ENCODE measurements at places on chromosomes 5 and 9.

DNA sequence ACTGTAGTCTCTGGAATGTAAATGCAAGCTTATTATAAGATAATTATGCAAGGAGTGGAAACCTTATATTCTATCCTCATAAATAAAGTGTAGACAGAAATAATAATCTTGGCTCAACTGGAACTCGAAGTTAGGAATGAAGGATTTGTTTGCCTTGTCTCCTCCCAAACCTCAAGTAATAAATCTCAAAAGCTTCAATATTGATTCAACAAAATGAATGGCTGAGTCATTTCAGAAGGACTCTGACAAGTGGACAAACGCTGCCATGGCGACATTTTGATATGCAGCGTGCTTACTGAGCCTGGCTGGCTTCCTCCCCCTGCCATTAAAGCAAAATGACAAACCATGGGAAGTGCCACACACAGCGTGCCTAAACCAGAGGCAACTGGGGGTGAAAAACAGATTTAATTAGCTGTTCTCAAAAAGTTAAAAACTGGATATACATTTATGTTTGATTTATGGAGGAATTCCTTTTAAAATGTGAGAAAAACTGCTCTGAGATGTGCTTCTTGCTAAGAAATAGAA lies 10.5 kb upstream of the ADGRV1 start:
- DNase-seq, result no peak

GRCh38 chr5:25190521-25191000 lies 545.8 kb upstream of the CDH10 start:
- no peak for DNase-seq

- DNase-seq, result no peak
These were observed 27.6 kb upstream of the ENTREP1 start for GRCh38 chr9:69297300-69297980.

DNA sequence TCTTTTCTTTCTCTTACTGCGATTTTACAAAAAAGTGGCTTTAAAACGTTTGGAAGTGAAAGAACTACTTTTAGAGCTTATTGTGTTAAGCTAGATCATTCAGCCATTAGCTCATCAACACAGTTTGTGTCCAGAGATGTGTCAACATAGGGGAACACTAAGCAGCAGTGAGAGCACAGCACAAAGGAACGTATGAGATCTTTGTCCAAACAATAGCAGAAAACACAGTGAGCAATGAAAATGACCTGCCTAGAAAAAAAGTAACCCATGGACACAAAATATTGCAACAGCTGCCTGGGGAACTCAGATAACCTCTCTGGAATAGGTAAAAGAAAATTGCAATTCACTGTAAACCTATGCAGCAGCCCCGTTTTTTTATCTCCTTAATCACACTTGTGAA lies 372.5 kb downstream of the ARHGEF28 start:
- no peak for DNase-seq

DNA sequence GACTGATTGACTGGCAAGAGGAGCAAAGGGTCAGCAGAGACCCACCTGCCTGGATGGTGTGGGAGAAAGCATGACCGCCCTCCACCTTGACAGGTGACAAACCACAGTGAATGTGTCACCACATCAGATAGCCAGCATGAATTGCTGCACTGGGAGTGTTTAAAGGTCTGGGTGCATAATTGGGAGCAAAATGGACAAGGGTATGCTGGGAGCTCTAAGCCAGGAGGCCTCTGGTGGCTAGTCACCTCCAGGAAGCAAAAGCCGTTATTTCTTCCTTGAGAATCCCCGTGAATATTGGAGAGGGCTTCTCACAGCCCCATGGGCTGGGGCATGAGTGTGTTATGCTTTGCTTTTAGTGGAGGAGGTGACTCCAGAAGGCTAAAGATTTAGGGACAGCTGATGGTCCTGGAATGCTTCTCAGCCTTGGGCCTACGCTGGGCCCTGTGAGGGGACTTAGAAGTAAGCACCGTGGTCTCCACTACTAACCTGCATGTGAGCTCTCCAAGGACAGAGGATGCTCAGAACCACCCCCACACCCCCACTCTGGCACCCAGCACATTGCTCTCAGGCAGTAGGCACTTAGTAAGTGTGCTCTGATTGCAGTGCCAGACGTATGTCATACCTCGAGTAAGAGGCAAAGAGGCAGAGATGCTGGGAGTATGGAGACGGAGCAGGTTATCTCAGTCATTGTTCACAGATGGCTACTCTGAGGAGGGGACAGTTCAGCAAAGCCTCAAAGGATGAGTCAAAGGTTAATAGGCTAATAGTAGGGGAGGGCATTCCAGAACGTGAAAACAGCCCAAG lies 9.1 kb upstream of the IRF1 start:
- no peak for DNase-seq

GRCh38 chr5:172705576-172706084 lies 64.6 kb downstream of the NEURL1B start:
- no peak for DNase-seq

DNA sequence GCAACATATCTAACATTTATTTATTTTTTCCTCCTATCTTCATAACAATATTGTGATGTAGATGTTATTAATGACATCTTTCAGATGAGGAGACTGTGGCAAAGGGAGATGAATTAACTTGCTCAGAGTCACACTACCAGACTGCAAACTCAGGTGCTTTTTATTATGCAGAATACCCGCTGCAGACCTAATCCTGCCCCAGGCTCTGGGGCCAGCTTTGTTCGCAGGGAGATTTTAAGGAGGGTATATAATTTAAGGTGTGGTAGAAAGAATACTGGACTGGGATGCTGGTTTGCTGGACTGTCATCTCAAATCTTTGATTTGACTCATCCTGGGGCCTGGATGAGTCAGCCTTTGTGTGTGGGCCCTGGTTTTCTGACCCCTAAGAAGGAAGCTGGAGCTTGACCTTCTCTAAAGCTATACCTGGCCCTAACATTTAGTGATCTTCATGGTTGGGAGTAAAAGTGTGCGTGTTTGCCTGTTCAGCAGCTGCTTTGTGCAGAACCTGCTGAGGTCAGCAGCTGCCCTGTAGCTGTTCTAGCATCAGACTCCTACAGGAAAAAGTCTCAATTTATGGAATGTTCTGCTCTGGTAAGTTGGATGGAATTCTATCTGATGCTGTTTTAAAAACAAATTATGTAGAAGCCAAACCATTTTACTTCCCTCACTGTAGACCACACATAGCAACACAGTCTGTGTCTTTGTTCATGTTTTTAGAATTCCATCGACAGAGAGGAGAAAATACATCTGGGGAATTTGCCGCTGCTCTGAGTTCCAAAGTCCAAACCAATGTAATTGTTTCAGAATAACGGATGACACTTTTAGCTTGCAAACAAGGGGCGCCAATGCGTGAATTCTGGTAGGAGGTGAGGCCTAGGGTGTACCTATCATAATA lies 4.5 kb downstream of the SLC36A1 start:
- no peak for DNase-seq

DNA sequence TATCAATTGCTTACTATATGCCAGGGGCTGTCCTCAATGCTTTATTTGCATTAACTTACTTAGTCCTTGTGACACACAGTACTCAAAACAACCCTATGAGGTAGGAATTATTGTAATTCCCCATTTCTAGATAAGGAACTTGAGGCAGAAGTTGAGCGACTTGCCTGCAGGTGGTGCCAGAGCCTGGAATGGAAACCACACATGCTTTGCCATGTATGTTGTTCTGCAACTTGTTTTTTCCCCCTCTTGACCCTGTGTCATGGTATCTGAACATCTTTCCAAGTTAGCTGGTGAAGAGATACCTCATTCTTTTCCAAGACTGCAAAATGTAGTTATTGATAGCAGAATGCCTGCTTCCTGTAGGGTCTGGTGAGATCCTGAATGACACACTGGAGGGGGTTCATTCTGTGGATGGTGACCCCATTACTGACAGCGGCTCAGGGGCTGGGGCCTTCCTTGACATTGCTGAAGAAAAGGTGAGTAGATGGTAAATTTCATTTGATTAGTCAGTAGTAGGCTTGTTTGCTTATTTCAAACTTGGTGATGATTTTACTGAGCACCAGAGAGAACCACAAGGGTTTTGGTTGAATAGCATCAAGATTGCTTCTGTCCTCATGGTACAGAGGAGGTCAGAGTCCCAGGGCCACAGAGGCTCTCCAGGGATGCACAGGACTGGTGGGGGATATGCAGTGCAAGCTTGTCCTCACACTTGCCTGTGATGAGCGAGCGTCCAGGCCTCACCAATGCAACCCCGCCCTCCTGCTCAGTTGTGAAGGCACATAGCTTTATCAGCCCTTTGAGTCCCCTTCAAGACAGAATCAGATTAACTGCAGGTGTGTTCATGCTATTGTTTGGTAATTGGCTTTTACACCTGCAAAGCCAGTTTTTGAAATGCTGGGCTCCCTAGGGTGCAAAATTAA lies 57.0 kb downstream of the COL15A1 start:
- peak; percentile 47 for DNase-seq

DNA sequence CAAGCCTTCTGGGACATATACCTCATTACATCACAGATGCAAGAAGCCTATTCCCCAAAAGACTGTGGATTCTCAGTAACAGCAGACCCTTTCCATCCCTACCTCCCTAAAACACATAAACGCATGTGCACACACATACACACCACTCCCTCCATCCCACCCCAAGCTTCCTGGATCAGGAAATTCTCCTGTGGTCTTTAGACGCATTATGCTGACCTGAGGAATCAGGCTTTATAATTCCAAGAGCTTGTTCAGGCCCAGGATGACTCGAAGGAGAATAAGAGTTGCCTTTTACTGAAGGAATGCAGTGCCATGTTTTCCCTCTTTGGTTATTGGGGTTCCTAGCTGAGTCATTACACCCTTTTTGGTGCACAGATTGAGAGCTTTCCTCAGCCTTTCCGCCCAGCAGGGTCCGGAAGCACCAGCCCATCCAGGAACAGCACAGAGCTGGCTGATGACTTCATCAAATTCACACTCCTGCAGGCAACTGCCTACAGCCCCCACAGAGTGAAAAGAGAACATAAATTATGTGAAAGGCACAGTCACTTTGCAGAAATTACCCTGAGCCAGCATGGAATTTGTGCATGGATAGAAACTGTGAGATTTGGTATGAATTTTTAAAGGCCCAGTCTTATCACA lies 385.0 kb upstream of the TRPC7 start:
- DNase-seq, result no peak

DNA sequence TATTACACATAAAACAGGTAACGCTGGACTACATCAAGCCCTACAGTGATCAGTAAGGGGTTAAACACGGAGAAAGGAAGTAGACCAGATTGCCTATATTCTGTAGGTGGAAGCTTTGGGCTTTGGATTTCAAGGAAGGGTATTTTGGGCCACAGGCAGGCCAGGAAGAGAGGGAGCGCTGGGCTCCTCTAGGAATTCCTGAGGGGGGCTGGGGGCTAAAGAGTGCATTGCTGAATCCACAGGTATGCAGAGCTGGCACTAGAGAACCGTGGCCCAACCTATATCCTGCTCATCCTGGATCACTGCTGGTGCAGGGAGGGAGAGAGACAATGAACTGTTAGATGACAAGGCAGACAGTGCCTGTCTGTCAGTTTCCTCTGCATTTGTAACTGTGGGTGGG lies 367.1 kb downstream of the CSNK1G3 start:
- no peak for DNase-seq

DNA sequence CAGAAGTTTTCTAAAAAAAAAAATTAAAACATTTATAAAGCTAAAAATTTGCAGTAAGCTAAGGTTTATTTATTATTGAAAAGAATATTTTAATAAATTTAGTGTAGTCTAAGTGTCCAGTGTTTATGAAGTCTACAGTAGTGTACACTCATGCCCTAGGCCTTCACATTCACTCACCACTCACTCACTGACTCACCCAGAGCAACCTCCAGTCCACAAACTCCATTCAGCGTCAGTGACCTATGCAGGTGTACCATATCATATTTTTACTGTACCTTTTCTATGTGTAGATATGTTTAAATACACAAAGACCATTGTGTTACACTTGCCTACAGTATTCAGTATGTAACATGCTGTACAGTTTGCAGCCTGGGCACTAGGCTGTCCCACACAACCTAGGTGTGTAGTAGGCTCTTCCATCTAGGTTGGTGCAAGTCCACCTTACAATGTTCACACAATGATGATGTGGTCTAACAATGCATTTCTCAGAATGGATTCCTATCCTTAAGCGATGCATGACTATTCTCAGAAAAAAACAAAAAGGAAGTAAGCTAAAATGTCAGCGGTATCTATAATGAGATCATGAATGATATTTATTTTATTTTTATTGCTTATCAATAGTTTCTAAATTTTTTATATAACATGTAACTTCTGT lies 336.7 kb downstream of the AGTPBP1 start:
- no peak for DNase-seq

DNA sequence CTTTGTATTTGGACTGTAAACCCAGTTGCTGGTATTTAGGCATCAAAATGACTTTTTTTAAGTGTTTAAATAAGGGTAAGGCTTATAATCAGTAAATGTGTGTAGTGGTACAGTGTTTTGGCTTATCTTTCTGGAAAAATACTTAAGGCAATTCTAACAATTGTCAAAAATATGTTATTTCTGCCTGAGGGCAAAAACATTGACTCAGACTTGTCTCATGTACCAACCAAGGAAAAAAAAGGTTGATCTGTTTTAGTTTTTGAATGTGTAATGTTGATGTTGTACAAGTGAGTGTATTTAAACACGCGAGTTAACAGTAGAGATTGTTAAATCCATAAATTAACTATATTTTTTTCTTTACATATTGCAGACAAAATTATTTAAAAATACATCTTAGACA lies 277.8 kb upstream of the TYRP1 start:
- DNase-seq, result no peak

- DNase-seq, result no peak
These were observed 214.6 kb upstream of the C9orf72 start for GRCh38 chr9:27787891-27788290.

GRCh38 chr9:134987906-134988700 lies 70.4 kb upstream of the FCN1 start:
- no peak for DNase-seq

- no peak for DNase-seq
These were observed 170.4 kb downstream of the SYK start for GRCh38 chr9:90972057-90972456.

DNA sequence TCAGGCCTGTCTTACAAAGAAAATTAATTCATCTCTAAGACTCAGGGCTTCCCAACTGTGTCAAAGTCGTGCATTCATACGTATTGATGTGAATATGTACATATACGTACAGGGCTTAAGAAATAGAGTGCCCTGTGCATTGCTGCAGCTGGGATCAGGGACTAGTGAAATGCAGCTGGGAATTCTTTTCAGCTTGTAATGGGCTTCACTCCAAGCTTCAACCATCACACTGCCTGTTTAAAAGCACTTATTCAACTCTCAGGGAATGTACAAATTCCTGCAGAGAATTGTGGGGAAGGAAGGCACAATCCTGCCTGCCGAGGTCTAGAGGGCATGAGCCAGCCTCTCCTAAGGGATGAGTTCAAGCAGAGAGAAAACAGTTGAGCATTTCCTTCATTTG lies 59.6 kb upstream of the MAN2A1 start:
- no peak for DNase-seq

GRCh38 chr9:89839449-89839848 lies 234.6 kb downstream of the GADD45G start:
- no peak for DNase-seq

- no peak for DNase-seq
These were observed 44.4 kb downstream of the SLC12A7 start for GRCh38 chr5:1067141-1068121.

GRCh38 chr5:146365618-146366017 lies 27.0 kb downstream of the POU4F3 start:
- no peak for DNase-seq
